ENCODE measurements at places on chromosomes 6 and 20.

DNA sequence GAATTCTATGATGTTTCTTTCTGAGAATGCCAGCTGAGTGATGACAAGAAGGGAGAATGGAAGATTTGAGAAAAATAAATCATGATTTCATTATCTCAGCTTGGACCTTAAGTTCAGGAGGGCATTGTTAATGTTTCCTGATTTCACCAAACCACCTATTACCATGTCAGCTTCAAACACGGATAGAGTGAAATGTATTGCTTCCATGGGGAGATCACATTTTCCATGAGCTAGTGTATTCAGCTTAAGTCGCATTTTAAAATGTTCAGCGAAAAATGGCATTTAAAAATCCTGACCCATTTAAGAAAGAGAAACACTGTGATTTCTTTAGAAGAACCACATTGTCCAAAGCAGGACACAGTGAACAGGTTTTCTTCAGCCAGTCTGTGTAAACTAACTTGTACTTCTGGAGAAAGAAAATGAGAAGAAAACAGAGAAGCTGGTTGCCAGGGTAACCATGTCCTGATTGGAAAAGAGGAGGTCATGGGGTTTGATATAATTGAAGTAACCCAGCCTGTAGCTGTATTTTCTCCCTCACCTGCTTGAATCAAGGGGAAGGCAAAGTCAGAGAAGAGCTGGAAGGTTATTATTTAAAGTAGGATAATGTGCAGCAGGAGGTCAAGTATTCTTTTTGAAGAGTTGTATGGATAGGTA is 684.1 kb upstream of the NRSN1 start:
- DNase-seq: no peak

GRCh38 chr6:13044390-13044789 is 283.9 kb downstream of the TBC1D7 start:
- no peak for DNase-seq

GRCh38 chr6:163533443-163533842 is 118.9 kb downstream of the QKI start:
- DNase-seq: peak; percentile 64

GRCh38 chr6:169869301-169869700 is 117.9 kb downstream of the ERMARD start:
- no peak for DNase-seq

- DNase-seq: no peak
Observed at GRCh38 chr20:32189123-32189410, 18.5 kb downstream of the PLAGL2 start.

DNA sequence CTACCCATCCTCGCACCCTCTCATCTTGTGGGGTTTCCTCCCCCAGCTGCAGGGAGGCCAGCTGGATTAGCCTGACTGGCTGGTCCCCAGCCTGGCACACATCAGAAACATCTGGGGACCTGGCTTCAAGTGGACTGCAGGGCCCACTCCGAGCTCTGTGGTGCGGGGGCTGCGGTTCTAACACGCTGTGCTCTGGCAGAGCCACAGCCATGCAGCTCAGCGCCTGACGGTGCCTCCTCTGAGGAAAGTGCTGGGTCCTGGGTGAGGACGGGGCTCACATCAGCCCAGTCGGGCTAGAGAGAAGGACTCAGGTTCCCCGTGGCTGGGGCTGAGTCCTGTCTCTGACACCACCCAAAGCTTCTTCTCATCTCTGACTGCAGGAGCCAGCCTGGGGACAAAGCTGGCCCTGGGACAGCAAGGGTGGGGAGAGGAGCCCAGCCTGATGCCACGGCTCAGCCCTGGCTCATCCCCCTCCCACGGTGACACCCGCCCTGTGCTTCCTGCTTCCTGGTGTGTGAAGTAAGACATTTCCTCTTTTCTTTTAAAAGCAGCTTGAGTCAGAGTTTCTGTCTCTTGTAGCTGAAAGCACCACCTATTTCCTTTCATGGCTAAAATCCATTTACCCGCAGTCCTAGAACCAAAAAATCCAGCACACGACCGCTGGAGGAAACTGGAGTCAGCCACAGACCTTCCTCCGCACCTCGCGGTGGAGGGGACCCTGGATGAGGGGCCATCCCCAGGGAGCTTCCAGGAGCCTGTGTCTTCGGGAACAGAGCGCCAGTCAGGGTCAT is 127.4 kb upstream of the AFDN start:
- no peak for DNase-seq

GRCh38 chr20:4074877-4075455 is 59.6 kb upstream of the RNF24 start:
- no peak for DNase-seq

DNA sequence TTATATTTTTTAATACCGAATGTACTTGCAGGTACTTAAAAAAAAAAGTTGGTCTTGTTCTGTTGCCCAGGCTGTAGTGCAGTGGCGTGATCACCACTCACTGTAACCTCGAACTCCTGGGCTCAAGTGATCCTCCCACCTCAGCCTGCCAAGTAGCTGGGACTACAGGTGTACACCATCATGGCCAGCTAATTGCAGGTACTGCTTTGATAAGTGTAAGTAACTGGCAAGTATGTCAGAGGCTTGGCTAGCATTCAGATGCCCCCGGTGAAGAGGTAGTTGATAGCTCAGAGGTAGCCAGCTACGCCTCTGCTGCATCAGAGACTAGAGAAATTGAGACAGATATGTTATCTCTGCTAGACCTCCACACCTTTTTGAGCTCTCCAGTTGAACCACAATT is 40.5 kb downstream of the BTBD9 start:
- DNase-seq: no peak

DNA sequence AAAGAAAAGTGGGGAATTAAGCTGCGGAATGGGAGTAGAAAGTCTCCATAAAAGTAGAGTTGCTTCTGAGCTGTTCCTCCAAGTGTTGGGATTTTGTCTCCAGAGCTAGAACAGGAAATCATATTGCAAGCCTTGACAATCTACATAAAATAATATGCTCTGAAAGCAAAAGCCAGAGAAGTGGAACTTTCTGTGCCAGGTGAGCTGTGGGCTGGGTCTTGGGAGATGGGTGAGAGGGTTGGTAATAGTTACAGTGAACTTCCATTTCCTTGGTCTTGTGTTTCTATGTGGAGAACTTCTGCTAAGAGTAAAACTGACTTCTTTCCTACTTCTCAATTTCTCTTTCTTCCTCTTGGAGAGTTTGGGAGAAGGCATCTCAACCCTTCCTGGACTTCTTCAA is 6.3 kb upstream of the HMGN4 start:
- no peak for DNase-seq

- DNase-seq: no peak
Observed at GRCh38 chr20:31708736-31709534, 13.7 kb downstream of the BCL2L1 start.

DNA sequence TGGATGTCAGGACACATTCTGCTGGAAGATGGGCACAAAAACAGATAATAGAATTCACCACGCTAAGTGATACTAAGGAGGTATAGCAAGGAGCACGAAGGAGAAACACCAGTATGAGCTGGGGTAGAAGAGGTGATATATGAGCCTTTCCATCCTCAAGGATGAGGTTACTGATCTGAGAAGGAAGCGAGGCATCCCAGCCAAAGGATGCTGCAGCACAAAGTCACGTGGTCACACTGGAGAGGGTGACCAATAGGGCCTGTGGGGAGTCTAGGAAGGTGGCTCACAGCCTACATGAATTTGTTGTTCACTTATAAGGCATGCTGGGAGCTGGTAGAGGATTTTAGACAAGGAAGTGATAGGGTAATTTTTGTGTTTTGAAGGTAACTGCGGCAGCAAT is 1.4 kb downstream of the GINS1 start:
- no peak for DNase-seq

GRCh38 chr20:61930776-61931475 is 134.8 kb downstream of the TAF4 start:
- DNase-seq: no peak

DNA sequence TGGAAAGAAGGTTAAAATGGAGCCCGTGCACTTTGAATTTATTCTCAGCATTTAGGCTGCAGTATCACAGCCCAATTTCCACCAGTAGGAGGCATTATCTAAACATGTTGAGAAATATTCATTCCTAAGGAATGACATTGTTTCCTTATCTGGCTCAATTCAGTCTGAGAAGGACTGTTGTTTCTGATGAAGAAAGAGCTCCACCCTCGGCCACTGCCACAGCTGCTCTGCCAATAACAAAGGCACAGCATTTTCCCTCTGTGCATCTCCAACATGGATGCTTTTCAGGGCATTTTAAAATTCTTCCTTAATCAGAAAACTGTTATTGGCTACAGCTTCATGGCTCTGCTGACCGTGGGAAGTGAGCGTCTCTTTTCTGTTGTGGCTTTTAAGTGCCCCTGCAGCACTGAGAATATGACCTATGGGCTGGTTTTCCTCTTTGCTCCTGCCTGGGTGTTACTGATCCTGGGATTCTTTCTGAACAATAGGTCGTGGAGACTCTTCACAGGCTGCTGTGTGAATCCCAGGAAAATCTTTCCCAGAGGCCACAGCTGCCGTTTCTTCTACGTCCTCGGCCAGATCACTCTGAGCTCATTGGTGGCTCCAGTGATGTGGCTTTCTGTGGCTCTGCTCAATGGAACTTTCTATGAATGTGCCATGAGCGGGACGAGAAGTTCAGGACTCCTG is at the start of gene CALHM5:
Gene CALHM5, plus strand, starts transcription at position 216 of the 687 bp plus-strand sequence. Its CDS starts 58 bp downstream, at position 274.
- DNase-seq: peak; percentile 48

DNA sequence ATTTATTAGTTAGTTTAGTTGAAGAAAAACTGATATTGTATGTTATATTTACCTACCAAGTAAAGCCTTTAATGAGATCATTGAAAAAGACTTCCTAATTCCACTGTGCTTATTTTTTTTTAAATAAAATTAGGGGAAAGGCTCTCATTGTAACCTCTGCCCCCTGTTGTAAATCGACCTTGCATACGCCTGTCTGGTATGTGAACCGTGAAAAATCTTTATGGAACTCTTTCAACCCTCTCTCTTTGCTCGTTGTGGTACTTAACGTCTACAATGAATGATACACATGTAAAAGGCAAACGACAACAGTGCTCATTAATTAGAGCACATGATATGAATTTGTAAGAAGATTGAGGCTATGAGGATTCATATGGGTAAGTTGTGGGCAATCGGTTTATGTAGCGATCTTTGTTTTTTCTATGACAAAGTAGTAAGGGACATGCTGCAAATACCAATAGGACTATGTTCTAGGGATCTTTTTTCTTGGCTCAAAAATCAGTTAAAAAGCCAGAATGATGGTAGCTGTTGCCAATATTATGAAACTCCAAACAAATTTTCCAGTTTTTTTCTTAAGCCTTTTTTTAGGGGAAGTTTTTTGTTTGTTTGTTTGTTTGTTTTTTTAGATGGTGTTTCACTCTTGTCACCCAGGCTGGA is 119.0 kb upstream of the MCHR2 start:
- no peak for DNase-seq

DNA sequence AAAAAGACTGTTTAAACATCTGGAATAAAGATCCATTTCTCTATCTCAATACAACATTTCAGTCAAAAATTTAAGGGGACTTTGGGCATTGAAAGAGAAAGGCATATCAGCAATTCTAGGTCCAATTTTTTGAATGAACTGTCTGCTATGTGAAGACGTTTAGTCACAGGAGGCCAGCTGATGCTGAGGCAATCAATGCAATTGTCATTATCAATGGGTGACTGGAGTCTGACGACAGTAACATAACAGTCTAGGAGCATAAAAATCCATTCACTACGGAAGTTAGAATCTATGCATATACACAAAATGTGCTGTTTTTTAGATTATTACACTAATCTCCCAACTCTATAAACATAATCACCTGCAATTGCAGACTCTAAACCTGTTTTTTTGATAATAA is 37.8 kb downstream of the TENT5A start:
- DNase-seq: no peak

- DNase-seq: no peak
Observed at GRCh38 chr20:46872328-46873211, 22.1 kb upstream of the EYA2 start.

GRCh38 chr6:42774201-42774600 is 7.7 kb upstream of the BICRAL start:
- DNase-seq: no peak

DNA sequence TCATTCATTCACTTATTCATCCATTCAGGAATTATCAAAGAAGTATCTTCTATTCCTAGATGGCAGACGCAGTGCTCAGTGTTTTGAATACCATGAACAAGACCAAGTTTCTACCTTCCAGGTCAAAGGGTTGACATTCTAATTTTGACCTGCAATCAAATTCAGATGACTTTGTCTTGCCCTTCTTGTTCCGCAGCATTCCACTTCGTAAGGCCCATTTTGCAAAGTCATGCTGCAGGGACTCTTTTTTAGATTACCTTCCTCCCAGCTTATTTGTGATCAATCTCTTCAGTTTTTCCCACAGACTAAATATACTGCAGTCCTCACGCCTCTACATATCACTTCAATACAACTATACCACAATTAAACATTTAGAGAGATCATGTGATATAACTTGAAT is 7.1 kb upstream of the TAAR1 start:
- no peak for DNase-seq

DNA sequence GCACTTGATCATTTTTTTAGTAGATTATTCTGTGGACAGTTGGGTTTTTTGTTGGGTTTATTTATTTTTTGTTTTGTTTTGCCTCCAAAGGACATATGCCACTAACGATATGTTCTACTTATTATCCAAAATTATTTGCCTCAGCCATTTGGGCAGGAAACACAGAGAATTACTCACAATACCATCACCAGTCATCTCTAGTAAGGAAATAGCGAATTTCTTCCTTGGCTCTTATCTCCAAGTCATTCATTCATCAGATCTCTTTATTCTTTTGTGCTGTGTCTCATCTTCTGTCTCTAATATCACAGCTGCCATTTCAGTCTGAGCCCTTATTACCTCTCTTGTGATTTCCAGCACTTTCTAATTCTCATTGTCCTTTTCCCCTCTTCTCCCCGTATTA is 130.4 kb upstream of the SMLR1 start:
- DNase-seq: no peak

- DNase-seq: no peak
Observed at GRCh38 chr6:137866200-137866913, 702 bp upstream of the TNFAIP3 start.

GRCh38 chr6:132210886-132211563 is 190.2 kb downstream of the MOXD1 start:
- no peak for DNase-seq

DNA sequence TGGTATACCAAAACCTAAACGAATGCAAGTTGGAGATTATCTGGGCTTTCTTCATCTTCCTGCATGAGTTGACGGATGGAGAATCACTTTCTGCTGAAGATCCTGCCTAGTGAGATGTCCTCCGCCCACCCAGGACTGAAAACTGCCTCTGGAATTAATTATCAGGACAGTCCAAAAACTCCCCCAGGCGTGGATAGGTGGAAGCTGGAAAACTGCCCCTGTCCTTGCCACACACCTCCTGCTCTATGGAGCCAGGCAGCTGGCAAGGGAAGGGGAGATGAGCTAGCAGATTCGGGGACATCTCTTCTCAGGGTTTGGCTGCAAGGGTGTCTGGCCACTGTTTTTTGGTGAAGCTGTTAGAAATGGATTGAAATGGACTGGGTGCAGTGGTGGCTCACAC is 89.3 kb upstream of the ZNFX1 start:
- DNase-seq: no peak

Measured in epithelial cell of proximal tubule (primary cell).